ENCODE measurements at places on chromosomes 7 and 10.
A peak's percentile ranks its signal among the peaks of the same experiment; 100 is the strongest.

- no peak for DNase-seq
Measured at GRCh38 chr10:121556918-121557573, 41.2 kb downstream of the FGFR2 start.

GRCh38 chr7:24472093-24472492 is 101.2 kb upstream of the PALS2 start:
- no peak for DNase-seq

DNA sequence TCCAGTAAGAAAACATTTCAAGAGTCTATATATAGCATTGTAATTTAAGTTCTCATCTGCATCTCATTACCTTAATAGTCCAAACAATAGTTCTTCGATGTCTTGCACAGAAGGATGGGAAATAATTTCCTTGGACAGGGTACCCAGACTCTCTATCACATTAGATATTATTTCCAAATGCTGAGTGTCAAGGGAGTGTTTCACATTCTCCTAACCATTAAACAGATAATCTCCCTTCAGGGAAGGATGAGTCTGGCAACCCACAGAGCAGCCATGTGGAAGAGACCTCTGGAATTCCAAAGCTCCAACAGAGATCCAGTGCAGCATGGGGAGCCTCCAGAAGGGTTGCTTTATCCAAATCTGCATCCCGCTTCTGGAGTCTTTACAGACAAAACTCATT is 89.6 kb downstream of the FZD1 start:
- DNase-seq: peak; percentile 41

- no peak for DNase-seq
Measured at GRCh38 chr10:80739963-80740715, 202.4 kb downstream of the SH2D4B start.

DNA sequence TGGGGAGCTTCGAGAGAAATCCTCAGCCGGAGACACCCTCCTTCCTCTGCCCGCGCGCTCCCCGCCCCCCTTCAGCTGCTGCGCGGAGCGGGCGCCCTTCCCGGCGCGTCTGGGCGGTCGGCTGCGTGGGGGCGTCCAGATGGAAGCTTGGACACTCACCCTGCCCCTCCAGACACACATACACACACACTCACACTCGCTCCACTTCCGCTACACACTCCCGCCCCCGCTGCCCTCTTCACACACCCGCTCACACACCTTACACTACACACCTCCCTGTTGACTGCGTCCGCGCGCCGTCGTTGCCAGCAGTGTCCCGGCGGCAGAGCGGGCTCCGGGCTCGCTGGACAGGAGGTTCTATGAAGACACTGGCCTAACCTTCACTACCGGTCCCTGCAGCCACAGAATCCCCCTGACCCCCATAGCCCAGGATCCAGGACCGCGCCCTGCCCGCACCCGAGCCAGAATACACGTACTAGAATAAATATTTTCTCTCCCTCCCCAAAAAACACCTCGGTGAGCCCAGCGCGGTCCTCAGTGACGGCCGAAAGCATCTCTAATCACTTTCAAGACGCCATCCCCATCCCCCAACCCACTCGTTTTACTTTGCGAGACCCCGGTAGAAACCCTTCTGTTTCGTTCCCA is 1.1 kb upstream of the EGR2 start:
- no peak for DNase-seq

GRCh38 chr10:24206334-24206733 is 2.6 kb upstream of the KIAA1217 start:
- DNase-seq: no peak

DNA sequence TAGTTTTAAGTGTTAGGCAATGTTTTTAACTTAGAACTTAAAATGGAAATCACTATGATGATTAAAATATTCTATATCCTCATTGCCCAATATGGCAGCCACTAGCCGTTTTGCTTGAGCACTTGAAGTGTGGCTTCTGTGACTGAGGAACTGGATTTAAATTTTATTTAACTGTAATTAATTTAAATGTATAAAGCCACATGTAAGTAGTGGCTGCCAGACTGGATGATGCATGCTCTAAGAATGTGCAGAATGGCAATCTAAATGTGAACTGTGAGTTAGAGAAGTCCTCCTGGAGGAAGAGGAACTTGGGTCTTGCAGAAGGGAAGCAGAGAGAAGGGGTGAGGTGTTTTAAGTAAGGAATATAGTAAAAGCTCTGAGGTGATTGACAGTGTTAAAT is 451.4 kb downstream of the SUGCT start:
- no peak for DNase-seq

- DNase-seq: no peak
Measured at GRCh38 chr7:142892951-142893350, 7.4 kb upstream of the TRPV6 start.

- DNase-seq: peak; percentile 71
Measured at GRCh38 chr7:36967387-36967786, 243.1 kb upstream of the AOAH start.

DNA sequence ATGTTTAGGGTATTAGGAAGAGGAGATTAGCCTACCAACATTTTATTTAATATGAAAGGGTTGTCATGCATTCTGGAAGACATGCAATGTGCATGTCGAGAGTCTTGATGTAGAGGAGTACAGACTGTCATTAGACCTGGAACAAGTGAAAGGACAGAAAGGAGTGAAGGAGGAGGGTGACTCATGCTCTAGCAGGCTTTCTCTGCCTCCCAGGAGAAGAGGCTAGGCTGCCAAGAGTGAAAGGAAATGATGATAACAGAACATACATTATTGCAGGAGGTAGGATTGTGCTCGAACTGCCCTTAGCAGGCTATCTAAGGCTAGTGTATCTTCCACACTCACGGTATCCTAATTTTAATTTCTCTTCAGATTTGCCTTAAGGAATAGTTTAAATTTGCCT is 228.8 kb downstream of the EXOC4 start:
- no peak for DNase-seq

- no peak for DNase-seq
Measured at GRCh38 chr10:71782221-71782916, 9.0 kb upstream of the VSIR start.

DNA sequence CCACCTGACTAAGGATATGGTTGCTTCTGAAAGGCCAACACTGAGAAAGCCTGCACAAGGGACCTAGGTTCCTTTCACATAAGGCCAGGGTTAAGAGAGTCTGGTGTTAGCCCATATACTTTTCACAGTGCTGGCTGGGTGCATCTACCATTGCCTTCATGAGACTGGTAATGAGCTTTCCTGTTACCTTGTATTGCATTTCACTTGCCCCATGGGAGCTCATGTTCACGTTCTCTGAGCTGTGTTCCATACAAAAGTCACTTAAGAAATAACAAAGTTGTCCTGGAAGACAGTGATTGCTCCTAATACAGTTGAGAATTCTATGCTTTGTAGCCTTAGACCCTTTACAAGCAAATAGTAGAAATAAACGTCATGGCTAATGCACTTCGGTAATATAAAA is 337.8 kb upstream of the TEX47 start:
- no peak for DNase-seq

- DNase-seq: no peak
Measured at GRCh38 chr10:3402187-3402751, 229.7 kb upstream of the PITRM1 start.

DNA sequence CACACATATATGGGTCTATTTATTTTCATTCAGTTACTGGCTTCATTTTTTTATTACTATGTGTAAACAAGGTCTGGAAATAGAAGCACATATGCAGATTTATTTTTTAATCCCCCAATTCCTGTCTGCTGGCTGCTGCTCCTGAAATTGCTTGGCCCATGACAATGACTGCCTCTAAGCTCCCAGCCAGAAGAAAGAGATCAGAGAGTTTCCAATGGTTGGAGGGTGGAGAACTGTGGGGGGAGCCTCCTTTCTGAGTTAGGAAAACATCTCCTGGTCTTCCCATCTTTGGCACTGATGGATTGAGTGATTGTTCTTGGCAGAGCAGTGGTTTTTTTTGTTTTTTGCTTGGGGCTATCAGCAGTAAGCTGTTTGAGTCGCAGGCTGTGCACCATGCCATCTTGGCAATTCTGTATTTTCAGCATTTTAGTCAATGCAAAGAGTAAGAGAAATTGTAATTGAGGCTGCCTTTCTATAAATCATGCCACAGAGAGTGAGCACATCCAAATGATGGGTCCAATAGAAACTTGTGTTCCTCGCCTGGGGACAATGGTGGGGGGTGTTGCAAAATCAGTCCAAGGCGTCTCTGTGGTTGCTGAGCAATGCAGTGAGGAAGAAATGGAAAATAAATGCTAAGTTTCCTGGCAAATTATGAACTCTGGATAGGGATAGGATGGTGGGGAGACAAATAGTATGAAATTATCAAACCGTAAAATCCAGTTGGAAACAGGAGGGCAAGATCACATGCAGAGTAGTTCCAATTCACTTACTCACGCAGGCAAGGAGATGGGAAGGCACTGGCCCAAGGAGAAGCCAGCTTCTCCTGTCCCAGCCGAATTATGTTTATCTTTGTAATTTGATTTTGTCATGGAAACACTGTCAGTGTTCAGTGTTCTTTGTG is 382.4 kb downstream of the SORCS3 start:
- no peak for DNase-seq

DNA sequence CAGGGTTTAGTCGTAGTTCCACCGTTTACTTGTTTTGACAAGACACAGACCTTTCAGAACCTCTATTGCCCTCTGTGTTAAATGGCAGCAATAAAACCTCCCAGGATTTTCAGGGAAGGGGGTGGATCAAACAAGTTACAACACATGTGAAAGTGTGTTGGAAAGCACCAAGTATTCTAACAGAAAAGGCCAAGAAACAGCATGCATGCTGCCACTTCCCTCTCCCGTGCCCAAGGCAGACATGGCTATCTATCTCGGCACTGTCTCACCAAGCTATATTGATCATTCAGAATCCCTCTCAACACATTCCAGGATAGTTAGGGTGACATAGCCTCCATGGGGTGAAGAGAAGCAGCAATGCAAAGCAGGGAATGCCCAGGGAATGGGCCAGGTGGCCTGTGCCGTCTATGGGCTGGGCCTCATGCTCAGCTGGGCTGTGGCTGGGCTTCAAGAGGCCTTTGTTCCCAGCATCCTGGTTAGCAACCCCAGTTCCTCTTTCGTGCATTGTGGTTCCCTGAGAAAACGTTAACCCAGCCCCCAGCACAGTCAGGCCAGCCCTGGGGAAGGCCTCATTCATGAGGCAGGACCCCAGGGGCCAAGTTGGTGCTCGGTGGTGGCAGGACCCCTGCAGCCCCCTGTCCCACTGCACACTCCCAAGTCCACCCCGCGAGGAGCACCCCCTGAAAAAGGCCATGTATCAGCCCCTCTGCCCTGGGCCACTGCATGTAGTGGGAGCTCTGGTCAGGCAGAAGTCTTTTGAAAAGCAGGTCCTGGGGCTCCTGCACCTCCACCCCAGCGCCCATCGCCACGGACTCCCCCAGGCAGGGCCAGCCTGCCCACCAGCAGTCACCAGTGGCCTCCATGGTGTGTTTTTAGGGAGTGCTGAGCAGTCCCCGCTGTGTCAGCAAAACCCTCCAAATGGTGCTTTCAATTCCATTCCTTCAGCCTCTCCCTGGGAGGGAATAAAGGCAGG is 25.5 kb downstream of the VSIR start:
- DNase-seq: no peak

- no peak for DNase-seq
Measured at GRCh38 chr7:117045927-117046710, 92.8 kb downstream of the ST7 start.

DNA sequence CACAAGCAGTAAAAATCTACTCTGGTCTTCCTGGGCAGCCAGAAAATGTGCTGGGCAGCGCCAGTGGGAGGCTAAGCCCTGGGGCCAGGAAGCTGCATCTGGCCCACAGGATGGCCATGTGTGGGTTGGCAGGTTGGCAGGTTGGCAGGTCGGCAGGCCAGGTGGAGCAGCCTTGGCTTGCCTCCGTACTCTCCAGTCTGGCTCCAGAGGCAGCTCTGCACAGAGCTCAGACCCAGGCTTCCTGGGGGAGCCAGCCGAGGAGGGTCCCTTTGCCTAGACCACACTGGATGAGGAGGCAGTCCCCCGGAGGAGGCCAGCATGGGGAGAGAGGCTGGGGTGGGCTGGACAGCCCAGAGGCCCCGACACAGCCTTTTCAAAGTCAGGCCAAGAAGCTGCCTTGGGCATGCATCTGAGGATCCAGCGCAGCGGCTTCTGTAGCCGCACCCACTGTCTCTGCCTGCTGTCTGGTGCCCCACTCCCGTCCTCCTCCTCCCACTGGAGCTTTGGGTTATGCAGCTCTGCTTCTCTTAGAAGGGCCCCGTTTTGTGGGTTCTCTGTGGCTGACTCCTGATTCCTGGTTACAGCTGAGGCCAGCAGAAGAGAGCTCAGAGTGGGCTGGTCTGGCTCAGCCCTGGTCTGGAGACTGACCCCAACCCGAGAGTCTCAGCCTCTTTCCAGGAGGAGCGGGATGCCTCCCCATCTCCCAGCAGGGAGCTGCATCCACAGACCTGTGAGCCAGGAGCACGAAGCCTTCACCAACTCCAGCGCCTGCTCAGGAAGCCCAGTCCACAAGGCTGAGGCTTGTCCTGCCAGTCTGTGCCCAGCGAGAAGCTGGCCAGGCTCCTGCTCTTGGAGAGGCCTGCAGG is 44.6 kb downstream of the CFAP46 start:
- no peak for DNase-seq

DNA sequence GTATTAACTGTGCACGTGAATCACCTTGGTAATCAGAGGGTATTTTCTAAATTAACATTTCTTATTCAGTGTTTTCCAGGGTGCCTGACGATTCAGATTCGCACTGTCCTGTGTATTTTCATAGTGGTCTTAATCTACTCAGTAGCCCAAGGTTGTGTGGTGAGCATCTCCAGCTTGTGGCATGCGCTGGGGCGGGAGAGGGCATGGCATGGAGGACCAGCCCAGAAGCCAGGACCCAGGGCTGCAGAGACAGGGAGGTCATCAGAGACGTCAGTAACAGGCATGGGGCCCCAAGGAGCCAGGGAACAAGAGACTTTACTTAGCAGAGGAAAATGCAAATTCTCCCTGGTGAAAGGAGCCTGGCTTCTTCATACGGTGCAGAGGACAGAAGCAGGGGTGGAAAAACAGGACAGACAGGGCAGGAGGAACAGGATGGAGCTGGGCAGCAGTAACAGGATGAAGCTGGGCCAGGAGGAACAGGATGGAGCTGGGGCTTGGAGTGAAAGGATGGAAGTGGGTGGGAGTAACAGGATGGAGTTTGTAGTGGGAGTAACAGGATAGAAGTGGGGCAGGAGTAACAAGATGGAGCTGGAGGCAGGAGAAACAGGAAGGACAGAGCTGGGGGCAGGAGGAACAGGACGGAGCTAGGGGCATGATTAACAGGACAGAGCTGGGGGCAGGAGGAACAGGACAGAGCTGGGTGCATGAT is 110.9 kb downstream of the ADCY1 start:
- no peak for DNase-seq

DNA sequence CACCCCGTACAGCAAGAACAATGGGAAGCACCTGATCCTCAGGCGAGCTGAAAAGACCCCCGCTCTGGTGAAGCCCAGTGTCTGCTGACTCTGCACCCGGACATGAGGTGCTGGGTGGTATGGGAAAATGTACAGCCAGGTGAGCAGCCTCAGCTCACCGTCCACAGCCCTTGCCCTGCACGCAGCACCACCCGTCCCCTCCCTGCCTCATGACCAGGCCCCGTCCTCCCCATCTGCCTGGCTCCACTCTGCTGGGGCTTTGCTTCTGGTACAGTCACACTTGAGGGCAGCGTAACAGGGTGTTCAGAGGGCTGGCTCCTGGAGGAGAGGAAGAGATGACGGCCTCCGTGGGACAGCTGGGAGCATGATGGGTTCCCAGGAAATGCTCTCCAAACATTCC is 49.1 kb downstream of the NCAPG2 start:
- no peak for DNase-seq

- no peak for DNase-seq
Measured at GRCh38 chr10:108095932-108096925, 931.7 kb upstream of the SORCS1 start.
